ENCODE measurements at places on chromosomes 5 and 9.

GRCh38 chr5:168691891-168692290 lies 112.7 kb upstream of the PANK3 start:
- DNase-seq = no peak

GRCh38 chr9:113467183-113467582 lies 3.7 kb downstream of the RGS3 start:
- DNase-seq = no peak

DNA sequence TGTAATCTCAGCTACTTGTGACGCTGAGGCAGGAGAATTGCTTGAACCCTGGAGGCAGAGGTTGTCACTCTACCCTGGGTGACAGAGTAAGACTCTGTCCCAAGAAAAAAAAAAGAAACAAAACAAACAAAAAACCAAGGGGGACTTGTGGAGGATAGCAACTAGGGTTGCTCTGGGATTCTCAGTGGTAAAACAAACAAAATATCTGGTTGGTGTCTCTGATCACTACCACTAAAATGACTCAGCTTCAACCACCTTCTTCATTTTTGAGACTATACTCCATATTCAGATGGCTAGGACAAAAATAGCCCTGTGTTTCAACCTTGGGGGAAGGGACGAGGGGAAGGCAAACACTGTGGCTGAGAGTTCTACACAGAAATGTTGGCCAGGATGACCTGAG lies 110.3 kb downstream of the ARRDC3 start:
- peak; percentile 17 for DNase-seq

DNA sequence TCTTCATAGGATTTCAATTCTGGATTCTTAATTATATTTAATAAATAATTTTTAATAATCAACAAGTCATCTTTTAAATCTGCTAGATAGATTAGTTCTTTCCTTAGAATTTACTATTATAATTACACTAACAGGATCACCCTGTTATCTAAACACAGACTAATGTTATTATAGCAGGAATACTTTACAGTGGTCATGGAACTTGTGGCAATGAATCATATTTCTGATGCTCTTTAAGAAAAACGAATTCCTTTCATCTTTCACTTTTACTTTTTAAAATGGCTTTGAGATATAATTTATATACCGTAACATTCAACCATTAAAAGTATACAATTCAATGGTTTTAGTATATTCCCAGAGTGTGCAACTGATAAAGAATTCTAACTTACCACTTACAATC lies 29.7 kb upstream of the CDK5RAP2 start:
- DNase-seq = no peak

- DNase-seq = no peak
These were observed 630.3 kb upstream of the CDH18 start for GRCh38 chr5:20618340-20618739.

GRCh38 chr5:62720031-62720441 lies 141.4 kb downstream of the LRRC70 start:
- DNase-seq = peak; percentile 17

GRCh38 chr5:140833993-140834392 lies at the start of gene PCDHA7:
Gene PCDHA7 (plus strand): TSS chr5:140834269. CDS start chr5:140834384, 115 bp downstream.
- DNase-seq = peak; percentile 16

DNA sequence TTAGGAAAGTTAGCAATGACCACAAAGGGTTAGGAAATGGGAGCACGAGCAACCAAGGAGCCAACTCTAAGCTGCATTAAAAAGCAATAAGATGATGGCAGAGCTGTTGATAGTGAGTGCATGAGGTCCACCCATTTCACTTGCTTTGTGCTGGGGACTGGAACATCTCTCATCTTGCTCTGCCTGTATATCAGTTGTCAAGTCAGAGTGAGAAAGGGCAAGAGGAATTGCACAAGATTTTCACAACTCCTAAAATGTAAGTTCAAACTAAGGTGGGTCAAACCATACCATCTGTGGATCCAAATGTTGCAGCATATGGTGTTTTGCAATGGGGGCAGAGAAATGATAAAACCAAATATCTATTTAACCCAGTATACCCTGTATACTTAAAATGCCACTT lies 2.8 kb upstream of the ESM1 start:
- DNase-seq = no peak

GRCh38 chr5:1175801-1176472 lies 25.5 kb upstream of the SLC6A19 start:
- DNase-seq = no peak

GRCh38 chr5:164941132-164941531 lies 1435.7 kb downstream of the MAT2B start:
- no peak for DNase-seq

DNA sequence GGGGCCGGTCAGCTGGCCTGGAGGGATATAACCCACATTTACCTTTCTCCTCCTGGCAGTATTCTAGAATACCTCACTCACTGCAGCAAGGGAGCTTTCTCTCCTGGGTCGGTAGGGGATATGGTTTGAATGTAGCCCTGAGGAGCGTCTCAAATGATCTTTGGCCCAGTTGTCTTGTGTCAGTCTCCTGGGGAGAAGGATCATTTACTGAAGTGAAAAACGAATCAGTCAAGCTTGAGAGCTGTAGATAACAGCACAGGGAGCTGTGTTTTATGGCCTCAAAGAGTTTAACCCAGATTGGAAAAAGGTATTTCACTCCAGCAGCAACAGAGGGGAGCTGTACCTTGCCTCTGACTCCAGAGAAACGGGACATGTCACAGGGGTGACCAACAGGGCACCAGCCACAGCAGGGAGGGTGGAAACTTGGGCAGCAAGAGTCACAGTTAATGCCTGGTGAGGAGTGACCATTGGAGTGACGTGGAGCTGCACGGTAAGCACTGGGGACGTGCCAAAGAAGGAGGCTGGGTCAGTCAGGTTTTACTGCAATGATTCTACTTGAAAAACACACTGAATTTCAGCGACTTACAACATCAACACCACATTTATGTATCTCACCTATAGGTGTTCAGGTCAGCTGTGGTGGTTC lies 29.8 kb upstream of the ZFR start:
- no peak for DNase-seq
